ENCODE measurements at places on chromosomes 3 and 15.

DNA sequence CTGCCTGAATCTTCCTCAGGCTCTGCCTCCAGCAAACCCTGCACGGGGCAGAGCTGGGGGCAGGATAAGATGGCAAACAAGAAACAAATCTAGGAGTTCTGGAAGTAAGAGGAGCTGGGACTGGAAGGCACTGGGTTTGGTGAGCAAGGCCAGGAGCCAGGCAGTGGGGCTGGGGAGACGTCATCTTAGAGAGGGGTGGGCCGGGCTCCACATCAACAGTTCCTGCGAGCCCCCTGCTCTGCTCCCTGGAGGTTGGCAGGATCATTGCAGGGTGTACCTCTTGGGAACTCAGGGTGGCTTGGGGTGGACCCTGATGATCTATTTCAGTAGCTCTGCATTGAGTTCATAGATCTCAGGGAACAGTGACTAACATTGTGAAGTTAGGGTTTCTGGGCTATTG, 87.3 kb upstream of the PRR23E start:
- no peak for DNase-seq

DNA sequence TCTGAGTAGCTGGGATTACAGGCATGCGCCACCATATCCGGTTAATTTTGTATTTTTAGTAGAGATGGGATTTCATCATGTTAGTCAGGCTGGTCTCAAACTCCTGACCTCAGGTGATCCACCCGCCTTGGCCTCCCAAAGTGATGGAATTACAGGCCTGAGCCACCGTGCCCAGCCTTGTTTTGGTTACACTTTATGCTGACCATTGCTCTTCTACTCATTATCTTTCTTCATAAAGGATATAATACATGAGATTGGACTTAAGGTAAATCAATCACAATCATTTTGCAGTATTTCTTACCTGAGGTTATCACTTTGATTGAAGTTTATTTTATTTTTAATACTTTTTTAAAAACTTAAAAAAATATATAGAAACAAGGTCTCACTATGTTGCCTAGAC, 2.2 kb upstream of the LEO1 start:
- DNase-seq: no peak

GRCh38 chr15:54307252-54307902, 329.1 kb downstream of the UNC13C start:
- no peak for DNase-seq

- DNase-seq: no peak
These were observed 23.0 kb upstream of the MINDY4B start for GRCh38 chr3:150928234-150928633.

DNA sequence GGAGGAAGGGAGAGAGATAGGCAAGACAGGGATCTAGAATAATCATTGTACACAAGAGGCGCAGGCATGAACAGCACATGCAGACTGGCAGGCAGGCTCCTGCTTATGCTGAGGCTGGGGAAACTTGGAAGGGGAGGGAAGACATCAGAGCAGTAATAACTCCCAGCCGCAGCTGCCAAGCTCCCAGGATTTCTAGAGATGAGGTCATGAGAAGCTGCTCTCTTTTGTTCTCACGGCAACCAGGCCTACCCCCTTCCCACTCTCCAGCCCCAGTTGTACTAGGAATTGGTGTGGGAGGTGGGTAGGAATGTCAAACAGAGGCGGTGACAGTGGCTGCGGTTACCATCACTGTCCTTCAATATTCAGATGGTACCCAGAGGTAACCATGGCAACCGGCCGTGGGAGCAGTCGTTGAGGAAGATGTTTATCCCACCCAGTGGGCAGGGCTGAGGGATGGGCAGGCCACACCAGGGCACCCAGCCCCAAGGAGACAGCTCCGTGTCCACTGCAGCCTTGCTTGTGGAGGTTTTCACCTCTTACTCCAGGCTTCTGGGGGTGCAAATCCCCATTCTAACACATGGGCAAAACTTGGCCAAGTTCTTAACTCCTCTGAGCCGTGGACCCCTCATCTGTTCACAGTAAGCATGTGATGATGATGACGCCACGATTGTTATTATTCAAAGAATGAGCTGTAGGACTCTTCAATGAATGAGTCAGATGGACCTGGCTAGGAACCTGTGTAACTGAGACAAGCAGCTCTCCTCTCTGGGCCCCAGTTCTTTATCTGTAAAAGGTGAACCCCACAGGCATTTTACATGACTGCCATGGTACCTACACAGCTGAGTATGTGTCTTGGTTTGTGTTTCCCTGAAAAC, 360.8 kb upstream of the PROK2 start:
- DNase-seq: no peak

DNA sequence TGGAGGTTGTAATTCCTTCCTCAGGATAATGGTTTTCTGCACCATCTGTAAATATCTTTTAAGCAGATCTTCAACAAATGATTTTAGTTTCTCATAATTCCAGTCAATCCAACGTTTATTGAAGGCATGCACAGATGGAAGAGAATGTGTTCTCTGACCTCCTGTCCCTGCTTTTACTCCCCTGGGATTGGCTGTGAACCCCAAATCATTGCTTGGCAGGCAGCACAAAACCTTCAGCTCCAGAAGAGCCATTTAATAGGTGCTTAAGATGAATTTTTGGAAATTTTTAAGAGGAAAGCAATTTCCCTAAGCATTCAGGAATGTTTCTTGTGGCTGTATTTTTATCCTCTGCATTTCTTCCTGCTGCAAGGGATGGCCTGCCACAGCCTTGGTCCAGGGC, 25.5 kb upstream of the THSD4 start:
- DNase-seq: no peak

DNA sequence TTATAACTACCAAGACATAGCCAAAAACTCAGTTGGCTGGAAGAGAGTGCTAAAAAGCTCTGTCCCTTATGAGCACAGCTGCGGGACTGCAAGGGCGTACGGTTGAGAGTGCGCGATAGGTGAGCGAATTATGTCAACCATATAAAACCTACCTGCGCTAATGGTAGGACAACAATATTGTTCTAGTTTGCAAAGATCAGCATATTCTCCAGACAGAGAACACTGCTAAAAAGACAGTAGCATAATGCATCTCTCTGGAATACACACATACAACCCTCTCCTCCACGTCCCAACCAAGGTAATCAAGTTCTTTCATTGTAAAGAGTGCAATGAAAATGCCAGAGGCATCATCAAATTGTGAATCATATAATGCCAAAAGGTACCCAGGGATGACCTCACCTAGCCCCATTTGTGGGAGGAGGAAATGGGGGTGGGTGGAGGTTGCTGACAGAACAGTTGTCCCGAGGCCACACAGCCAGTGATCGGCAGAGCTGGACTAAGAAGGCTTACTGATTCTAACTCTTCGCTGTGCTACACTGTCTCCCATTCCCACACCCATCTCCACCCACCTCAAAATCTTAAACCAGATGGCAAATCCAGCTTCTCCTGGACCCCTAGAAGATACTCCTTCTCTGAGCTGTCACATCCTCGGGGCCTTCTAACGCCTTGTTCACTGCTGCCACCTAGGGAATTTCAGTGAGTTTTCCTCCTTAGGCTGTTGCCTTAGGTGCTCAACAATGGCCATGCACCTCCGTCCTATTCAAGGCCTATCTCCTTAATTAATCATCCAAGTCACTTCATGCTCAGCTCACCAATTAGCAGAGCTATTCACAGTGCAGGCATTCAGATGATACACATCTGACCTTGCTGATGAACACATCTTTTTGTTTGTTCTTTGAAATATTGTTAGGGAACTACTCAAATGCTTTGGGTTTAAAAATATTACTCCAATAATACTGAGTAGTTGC, 60.7 kb downstream of the RPL22L1 start:
- DNase-seq: no peak

DNA sequence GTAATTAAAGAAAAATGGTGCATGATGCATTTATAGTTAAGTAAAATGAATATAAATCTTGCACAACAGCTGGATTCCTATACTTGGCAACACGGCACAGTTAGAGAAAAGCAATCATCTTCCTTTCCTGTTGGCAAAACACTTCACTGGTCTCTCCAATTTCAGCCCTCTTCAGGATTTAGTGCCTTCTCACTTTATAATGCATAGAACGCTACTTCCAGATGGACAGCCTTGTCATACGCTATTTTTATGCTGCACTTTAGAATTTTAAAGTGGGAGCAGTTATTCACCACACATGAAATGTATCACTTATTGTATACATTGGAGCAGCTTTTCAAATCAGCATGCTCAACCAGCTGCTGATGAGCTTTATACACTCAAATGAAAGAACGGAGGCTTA, 194.4 kb upstream of the GBE1 start:
- no peak for DNase-seq

GRCh38 chr3:37479981-37480380, 305.6 kb upstream of the LRRFIP2 start:
- no peak for DNase-seq

Measured in activated naive CD4-positive, alpha-beta T cell treated with Interleukin-2 at 50 U/mL for 16 hours (primary cell).